ENCODE measurements at places on chromosomes 5 and 9. TPM values are rescaled to one million over a fixed set of nuclear protein-coding genes. Genes with fewer than 3 reads are reported as not detected.

DNA sequence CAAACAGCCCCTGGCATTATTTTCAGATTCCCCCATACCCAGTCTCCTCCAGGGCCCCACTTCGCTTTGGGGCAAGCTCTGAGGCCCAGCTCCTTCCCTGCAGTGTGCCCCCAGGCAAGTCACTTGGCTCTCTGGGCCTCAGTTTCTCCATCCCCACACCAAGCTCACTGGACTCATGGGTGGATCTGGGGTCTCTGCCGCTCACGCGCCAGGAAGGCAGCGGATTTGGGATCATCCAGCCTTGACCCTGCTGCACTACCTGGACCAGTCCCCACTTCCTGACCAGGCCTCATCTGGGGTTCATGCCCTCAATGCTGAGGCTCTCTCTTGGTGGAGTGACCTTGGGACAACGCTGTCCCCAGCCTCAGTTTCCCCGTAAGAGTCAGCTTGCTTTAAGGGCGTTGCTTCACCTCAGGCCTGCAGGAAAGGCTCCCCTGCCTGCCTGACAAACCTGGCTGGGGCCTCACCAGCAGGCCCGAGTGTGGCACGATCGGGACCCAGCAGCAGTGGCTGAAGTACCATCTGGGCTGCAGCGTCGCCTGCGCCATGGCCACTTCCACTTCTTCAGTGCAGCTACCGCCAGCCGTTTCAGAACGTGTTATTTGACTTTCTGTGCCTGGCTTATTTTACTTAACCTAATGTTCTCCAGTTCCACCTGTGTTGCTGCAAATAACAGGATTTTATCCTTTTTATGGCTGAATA, 519.6 kb upstream of the SEMA6A start:
- DNase-seq: no peak

DNA sequence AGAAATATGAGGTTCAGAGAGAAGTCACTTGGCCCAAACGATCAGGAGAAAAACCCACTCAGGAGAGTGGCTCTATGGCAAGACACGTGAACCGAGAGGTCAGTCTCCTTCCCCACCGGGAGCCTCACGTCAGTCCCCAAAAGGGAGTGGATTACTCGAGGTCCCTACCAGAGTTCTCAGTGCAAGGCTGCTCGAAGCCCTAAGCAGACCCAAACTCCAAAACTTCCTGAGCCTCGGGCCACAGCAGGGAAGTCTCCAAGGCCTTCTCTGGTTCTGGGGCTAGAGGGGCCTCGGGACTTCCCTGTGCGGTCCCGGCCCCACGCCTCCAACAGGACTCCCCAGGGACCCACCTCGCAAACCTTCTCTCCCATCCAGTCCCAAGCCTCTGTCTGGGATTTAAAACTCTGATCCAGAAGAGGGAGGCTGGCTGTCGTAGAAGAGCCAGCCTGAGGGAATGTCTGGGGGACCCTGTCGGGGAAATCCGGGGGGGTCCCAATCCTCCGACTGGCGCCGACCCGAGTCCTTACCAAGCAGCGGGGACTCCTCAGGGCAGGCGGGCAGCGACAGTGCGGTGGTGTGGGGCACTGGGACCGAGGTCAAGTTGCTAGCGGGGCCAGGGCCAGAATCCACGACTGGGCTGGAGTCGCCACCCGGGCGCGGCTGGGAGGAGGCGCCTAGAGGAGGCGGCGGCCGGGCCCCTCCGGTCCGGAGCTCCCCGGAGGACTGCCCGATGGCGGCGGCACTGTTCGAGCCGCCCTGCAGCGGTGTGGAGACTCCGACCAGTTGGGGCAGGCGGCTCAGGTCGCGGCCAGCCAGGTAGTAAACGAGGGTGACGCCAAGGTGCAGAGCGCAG, 679 bp downstream of the B4GALT1 start:
- peak; percentile 61 for DNase-seq

DNA sequence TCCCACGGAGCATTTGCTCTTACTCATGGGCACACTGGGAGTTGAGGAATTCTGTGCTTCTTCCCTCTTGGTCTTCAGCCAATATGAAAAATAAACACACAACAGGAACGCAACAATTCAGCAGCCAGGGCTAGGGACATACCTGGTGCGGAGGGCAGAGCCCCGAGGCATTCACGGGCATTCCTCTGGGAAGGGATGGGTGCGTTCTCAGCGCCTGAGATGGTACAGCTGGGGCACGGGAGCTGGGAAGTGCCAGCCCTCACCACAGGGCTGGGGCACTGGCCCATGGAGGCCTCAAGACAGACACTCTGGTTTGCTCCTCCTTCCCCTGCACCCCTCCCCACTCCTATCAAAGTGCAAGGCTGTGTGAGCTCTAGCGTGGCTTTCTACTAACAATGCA, 2.1 kb downstream of the SLC6A3 start:
- no peak for DNase-seq

DNA sequence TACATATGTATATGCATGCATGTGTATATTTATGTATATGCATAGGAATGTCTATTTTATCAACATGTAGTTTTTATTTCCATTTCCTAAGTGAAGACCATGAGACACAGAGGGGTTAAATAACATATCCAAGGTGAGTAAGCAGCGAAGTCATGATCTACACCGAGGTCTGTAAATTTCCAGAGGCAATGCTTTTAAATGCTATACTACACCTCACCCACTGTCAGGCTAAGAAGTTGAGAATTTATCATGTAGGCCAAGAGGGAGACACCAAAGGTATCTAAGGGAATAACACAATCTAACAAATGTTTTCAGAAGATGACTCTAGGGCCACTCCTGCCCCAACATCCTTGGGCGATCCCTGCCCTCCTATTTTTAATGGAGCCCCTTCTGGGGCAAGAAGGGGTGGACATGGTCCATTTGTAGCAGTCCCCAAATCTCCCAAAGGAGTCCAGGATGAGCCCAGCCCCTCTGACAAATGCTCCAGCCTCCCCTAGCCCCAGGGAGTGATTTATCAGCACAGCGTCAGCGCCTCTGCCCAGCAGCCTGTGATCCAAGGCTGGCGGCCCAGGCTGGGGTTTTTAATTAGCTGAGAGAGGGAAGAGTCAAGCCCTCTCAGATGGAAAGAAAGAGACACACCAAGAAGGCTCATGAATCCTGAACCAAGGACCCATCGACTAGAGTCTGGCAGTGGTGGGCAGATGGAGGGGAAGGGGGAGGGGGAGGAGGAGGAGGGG, 339.9 kb downstream of the ASTN2 start:
- DNase-seq: no peak

DNA sequence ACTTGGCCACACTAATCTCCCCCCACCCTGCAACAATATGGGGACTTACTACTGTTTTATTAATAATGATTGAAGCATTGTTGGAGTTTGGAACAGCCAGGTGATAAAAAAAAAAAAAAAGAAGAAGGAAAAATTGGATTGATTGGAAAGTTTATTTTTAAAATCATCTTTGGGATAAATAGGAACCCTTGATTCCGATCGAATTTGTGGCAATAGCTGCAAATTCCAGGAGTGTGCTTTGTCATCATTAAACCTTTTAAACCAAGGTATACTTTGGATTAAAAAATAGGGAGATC, 907 bp upstream of the NR2F1 start:
- no peak for DNase-seq

DNA sequence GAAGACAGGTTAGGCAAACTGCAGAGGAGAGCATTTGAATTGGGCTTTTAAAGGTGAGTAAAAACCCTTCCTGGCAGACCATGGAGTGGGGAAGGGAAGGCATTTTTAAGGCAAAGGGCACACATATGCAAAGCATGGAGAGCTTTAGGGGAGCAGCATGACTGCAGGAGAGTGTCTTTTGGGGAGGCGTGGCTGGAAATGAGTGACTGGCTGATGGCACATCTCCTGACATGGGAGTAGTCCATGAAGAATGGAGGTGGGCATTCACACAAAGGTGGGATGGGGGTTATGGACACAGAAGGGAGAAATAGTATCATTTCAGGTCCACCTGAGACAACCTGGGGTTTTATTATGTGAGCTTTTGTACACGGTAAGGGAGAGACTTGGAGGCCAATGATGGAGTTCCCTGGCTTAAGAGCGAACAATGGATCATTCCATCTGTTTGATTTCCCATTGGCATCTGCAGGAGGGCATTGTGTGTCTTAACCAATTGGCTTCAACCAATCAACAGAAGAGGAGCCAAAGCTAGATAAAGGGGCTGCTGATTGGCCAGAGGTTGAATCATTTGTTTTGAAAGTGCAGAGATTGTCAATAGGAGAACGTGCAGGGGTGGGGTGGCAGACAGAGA, 2.1 kb downstream of the NSG2 start:
- DNase-seq: no peak

The AMBP gene
- polyA plus RNA-seq: 0.81 TPM

Data from small intestine (tissue), 16 donors.